ENCODE measurements at places on chromosomes 6 and 20.

- DNase-seq: peak; percentile 79
Measured at GRCh38 chr6:16770701-16771569, 9.7 kb upstream of the ATXN1 start.

- DNase-seq: no peak
Measured at GRCh38 chr6:97026298-97026697, 101.8 kb downstream of the KLHL32 start.

DNA sequence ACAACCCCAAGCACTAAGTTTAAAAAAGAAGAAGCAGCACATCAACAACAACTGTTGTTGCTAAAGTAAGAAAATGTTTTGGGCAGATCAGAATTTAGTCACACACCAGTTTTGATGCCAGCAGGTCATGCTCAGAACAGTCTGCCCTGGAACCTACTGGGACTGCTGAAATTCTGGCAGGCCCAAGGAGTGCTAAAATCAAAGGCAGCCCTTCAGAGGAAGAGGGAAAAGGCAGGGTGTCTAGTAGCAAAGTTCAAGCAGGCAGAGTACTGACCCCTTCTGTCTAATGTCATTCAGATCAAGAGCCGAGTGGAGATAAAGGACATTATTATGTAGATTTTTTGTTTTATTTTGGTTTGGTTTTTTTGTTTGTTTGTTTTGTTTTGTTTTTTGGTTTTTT is 96.6 kb upstream of the LOC128125822 start:
- DNase-seq: no peak

DNA sequence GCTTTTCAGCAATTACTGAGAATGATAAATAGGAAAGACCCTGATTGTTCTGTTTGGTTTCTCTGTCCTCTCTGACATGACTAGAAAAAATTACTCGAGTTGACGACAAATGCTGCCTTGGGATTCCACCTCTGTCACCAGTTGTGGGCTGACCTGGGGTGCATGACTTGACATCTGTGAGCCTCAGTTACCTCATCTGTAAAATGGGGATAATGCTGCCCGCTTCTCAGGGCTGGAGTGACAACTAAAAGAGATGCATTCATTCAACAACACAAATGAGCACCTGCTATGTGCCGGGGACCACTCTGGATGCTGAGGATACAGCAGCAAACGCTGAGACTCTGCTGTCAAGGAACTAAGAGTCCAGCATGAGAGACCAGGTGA is 94.8 kb downstream of the NFATC2 start:
- no peak for DNase-seq

- DNase-seq: no peak
Measured at GRCh38 chr20:43680981-43681380, 14.1 kb downstream of the MYBL2 start.

DNA sequence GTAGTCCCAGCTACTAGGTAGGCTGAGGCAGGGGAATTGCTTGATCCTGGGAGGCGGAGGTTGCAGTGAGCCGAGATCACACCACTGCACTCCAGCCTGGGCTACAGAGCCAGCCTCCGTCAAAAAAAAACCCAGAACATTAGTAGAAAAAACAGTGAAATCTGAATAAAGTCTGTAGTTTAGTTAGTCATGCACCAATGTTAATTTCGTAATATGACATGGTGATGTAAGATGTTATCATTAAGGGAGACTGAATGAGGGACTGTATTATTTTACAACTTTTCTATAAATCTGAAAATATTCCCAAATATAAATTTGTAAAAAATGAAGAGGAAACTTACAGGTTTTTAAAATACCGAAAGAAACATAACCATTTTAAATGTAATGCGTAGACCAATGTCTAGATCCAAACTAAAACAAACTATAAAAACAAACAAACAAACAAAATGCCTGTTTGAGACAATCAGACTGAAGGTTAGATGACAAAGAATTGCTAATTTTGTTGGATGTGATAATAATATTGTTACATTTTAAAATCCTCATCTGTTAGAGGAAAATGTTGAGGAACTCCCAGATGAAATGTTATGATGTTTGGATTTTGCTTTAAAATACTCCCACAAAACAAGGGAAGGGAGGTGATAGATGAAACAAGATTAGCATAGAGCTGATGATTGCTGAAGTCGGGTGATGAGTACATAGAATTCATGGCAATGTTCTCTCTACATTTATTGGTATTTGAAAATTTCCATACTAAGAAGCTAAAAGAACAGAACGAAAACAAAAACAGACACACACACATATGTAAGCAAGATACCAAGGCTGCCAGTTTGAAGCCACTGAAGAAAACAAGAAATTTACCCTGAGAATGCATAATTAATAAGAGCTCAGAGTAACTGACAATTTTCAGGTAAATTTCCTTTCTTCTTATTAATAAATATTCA is 1.8 kb downstream of the GSTA4 start:
- DNase-seq: no peak

GRCh38 chr6:77463861-77464494 is 687 bp upstream of the HTR1B start:
- no peak for DNase-seq

- no peak for DNase-seq
Measured at GRCh38 chr6:144075187-144075586, 20.2 kb downstream of the SF3B5 start.

DNA sequence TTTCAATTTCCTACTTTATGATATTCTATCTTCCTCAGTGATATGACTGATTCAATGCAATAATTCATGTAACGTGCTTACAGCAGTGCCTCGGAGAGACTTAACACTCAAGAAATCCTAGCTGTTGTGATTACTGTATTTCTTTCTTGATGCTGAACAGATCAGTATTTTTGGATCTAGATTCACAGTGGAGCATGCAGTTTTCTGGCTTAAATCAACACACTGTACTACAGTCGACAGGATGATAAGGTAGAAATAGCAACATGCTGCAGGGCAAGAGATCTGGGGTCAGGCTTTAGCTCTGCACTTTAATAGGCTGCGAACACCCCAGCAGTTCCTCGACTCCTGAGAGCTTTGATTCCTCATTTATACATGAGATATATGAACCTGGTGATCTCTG is 161.0 kb downstream of the AIG1 start:
- DNase-seq: no peak

GRCh38 chr20:16444057-16444777 is 129.0 kb downstream of the KIF16B start:
- no peak for DNase-seq

DNA sequence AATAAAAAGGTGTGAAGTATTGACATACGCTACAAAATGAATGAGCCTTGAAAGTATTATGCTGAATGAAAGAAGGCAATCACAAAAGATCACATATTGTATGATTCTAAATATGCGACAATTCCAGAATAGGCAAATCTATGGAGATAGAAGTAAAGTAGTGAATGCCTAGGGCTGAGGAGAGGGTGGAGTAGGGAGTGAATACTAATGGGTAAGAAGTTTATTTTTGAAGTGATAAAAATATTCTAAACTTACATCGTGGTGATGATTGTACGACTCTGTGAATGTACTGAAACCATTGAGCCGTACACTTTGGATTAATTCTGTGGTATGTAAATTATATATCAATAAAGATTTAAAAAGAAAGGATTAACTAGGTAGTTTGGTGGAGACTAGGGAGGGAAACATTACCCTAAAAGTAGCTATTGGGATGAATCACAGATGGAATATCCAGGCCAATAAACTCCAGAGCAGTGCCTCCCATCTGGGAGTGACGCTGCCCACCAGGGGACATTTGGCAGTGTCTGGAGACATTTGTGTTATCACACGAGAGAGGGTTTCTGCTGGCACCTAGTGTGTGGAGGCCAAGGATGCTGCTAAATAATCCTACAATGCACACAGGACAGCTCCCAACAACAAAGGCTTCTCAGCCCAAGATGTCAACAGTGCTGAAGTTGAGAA is 214.2 kb upstream of the PCSK2 start:
- no peak for DNase-seq

DNA sequence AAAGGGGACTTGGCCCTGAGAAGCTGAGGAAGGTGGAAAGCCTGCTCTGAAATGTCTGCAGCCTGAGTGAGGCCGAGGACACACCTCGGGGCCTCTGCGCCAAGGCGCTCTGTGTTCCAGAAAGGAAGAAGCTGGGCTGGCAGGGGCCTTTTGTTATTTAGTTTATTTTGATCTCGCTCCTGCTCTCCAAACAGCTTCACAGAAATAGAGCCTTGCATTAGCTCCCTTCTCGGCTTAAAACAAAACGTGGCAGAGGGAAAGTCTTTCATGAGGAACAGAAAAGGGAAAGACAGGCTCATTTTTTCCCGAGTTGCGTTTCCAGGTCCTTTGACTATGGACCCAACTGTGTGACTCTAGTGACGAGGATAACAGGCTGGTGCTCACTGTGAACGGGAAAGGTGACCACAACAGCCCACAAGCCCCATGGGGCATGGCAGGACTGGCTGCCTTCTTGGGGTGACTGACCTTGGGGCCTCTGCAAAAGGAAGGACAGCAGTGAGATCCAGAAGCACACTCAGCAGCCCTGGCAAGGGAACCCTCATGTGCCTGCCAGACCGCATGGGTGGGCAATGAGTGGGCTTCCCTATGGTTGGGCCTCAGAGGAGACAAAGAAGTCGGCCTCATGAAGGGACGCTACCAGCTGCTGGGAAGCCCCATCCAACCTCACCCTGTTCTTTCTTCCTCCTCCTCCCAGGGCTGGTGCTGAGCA is 18.7 kb downstream of the LEMD2 start:
- DNase-seq: no peak

DNA sequence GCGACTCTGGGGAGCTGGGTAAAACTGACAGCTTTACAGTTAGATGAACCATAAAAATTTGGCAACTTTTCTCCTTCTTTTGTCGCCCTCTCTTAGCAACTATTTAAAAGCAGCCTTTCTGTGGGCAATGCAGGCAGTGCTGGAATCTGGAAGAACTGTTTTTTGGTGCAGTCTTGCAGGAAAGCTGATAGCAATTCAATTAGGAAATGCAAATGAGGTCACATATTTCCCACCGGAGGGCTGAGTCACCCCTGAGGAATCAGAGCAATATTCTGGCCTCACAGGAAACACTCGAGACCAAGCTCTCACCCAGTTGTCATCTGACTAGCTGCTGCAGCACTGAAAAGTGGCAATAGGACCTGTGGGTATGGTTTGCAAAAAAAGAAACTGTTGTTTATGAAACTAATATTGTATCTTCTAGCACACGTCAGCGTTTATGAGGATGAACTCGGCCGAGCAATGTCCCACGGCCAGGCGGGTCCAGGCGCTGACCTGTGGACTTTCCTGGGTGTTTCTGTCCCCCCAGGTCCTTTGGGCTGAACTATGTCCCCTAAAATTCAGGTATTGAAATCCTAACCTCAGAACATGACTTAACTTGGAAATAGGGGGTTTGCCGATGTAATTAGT is 312.3 kb downstream of the TAF4 start:
- peak; percentile 18 for DNase-seq

GRCh38 chr6:134520181-134521115 is 202.5 kb upstream of the SGK1 start:
- no peak for DNase-seq

GRCh38 chr20:60993433-60994044 is 258.5 kb upstream of the CDH4 start:
- DNase-seq: no peak

DNA sequence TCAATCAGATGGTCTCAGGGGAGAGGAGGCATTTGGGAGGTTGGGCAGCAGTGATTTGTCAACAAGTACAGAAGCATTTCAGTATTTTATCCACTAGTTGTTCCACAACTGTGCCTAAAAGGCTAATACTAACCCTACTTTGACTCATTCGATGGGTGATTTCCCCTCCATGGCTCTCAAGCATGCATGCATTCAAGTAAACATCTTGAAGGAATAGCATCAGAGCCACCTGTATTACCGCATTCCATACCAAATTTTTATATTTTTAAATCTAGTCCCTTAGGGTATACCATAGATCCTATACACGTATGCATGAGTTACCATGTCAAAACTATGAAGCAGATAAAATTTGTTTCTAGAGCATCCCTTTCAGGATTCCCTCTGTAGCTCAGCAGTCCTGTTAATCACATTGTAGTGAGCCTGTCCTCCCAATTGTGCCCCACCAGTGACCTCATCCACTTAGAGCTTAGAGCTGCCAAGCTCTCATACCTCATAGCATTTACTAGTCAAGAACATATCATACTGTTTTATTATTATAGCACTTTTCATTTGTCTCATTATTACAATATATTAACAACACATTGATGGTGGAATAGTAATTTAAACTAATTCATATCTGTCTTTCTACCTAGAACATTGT is 213.8 kb downstream of the LAMA2 start:
- no peak for DNase-seq

- DNase-seq: no peak
Measured at GRCh38 chr6:123027408-123027807, 31.4 kb downstream of the CLVS2 start.

DNA sequence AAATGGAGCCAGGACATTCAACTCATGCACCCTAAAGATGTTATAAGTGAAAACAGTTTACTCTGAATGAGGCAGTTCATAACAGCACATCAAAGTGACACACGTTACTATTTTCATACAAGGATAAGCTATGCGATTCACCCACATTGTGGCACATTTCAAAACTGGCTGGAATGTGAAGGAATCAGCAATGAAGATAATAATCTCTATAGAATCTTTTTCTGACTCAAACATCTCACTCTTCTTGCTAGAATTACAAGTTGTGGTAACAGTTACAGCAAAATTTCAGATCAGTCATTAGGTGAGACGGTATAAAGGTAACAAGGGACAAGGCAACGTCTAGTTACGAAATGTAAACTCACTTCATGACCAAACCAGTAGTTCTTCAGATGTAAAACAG is 17.5 kb downstream of the TMEM244 start:
- DNase-seq: peak; percentile 11

- no peak for DNase-seq
Measured at GRCh38 chr20:49427751-49428518, 54.5 kb downstream of the KCNB1 start.

- no peak for DNase-seq
Measured at GRCh38 chr6:125841356-125842090, 50.8 kb downstream of the NCOA7 start.

GRCh38 chr6:121399966-121400365 is 35.5 kb upstream of the GJA1 start:
- no peak for DNase-seq

DNA sequence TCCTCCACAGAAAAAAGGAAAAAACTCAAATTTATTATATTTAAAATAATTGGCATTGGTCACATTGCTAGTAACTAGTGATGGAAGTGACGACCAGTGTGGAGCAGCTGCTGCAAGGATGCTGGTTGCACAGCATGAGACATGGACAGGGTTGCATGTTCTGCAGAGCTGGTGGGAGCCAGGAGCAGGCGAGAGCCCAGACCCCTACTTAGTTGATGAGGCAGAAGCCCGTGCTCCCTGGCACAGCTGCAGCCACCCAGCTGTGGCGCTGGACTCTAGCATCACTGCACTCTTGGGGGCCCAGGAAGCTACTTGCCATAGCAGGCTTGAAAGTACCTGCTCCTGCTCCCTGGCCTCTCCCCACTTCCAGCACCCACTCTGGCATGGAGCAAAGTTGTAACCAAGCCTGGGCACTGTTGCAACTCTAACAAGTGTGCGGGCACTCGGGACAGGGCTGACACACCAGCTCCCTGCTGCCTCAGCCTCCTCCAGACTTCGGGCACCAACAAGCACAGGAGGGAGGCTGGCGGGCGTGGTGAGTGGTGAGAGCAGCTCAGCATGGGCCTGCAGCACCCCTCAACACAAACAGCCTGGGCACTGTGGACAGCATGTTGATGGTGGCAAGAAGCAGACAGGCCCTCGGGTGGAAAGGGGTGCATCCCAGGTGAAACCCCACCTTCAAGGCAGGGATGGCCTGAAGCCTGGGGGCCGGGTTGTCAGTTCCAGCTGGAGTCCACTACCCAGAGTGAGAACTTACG is 69.6 kb downstream of the EYS start:
- DNase-seq: no peak

- no peak for DNase-seq
Measured at GRCh38 chr6:143506620-143507019, 4.9 kb downstream of the FUCA2 start.

- no peak for DNase-seq
Measured at GRCh38 chr6:133012774-133013173, 198.4 kb downstream of the RPS12 start.

Data from brain microvascular endothelial cell (primary cell).